ENCODE measurements at places on chromosomes 3 and 15. TPM values are rescaled to one million over a fixed set of nuclear protein-coding genes. Genes with fewer than 3 reads are reported as not detected.

DNA sequence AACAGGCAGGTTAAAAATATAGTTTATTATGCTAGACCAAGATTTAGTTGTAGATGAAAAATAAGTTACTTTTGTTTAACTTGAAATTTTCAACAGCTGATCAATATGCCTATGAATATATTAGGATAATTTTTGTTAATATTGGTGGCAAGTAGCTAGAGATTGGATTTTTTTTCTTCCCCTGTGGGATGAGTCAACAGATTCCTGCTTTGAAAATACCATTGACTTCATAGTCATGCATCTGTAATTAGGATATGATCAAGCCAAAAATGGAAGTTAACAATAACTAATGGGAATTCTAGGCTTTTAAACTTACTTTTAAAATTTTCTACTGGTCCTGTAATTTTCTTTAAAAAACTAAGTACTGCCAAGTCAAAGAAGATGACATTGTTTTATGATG is 211.7 kb downstream of the ZIC1 start:
- DNase-seq = no peak

GRCh38 chr3:24684506-24685023 is 189.9 kb upstream of the THRB start:
- no peak for DNase-seq

DNA sequence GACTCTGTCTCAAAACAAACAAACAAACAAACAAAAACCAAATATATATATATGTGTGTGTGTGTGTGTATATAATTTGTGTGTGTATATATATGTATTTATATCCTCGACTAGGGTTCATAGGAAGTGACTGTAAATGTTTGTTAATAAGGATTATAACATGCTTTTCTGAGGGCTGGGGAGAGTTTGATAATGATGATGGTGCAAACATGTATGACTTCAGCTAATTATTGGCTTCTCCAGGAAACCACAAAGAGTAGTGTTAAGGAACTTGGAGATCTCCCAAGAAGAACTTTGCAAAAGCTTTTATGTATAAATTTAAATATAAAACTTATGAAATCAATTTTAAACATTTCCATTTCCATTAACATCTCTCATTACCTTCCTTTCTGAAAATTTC is 3.9 kb upstream of the OPA1 start:
- DNase-seq = no peak

DNA sequence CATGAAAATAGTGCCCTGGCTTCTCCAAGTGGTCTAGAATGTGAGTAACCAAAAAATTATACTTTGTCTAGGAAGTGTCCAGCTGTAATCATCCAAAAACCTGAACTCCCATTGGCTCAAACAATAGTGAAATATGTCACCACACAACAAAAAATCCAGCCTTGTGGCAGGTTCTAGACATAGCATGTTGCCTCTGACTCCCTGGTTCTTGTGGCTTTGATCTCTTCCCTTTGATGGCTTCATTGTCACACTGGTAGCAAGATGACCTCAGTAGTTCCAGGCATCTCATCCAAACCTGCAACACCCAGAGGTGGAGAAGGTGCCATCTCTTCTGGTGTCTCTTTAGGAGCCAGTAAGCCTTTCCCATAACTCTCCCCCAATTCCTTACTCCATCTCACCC is 74.7 kb downstream of the CMSS1 start:
- DNase-seq = no peak

DNA sequence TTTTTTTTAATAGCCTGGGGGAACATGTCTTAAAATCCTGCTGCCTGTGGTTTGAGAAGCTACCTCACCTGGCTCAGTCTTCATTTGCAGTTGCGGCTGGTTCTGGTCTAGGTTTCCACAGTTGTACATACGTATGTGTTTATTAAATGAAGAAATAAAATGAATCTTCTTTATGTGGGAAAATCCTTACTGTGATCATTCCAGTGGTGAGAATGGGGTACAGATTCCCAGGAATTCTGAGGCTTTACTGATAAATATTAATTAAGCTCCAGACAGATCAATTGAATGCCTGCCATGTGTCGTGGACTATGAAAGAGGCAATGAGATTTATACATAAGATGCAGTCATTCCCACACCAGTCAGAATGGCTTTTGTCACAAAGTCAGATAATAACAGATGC is 356.1 kb upstream of the GRM7 start:
- DNase-seq = no peak

DNA sequence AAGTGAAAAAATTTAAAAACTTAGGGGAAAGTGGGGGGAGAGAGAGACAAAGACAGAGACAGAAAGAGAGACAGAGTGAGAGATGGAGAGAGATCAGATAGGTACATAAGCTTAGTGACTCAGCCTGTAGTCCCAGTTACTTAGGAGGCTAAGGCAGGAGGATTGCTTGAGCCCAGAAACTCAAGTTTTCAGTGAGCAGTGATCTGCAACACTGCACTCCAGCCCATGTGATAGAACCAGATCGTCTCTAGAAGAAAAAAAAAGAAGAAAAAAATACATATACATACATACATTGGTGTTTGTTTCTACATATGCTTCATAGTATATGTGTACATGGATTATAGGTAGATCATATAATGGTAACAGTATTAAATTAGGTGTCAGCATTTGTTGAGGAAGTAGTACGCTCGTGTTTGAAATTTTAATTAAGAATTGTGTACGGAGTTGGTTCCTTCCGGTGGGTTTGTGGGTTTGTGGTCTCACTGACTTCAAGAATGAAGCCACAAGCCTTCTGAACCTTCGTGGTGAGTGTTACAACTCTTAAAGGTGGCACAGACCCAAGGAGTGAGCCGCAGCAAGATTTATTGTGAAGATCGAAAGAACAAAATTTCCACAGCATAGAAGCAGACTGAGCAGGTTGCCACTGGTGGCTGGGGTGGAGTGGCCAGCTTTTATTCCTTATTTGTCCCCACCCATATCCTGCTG is 38.3 kb upstream of the SNRPN start:
- no peak for DNase-seq

DNA sequence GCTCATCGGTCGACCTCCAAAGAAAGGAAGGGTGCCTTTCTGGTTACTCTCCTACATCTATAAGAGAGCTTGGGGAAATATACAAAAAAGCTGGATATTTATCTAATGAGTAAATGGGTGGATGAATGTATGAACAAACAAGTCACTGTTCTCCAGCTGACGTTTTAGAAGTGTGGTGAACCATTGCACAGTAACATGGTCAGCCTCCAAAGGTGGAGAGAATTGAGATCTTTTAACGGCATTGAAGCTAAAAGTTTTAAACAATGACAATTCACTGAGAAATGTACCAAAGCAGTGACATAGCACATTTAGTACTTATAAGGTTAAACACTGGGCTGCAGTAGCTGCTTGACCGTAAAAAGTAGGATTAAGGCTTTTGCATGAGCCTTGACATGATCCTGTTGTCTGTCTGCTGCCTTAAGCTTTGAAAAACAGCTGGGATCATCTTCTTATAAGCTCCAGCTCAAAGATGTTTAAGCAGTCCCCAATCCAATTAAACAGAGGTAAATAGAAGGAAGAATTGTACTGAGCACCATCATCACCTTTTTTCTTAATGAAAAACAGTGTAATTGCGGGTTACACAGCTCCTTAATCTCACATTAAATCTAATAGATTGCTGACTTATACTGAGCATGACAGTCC is 222.9 kb downstream of the WDR72 start:
- no peak for DNase-seq

- DNase-seq = no peak
Observed at GRCh38 chr3:183018421-183019192, 38.3 kb upstream of the DCUN1D1 start.

GRCh38 chr3:137259701-137260100 is 301.9 kb downstream of the IL20RB start:
- no peak for DNase-seq

- DNase-seq = no peak
Observed at GRCh38 chr3:23079976-23080375, 123.2 kb upstream of the UBE2E2 start.

DNA sequence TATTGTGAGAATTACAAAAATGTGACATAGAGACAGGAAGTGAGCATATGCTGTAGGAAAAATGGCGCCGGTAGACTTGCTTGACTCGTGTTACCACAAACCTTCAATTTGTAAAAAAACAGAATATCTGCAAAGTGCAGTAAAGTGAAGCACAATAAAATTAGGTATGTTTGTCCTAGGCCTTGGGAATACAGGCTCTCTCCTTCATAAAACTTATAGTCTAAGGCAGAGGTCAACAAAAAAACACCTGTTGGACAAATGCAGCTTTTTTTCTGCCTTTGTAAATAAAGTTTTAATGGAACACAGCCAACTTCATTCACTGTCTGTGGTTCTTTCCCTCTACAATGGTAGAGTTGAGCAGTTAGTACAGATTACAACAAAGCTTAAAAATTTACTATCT is 216.8 kb upstream of the SATB1 start:
- no peak for DNase-seq

GRCh38 chr3:44339181-44340057 is 853 bp downstream of the TCAIM start:
- DNase-seq = no peak

DNA sequence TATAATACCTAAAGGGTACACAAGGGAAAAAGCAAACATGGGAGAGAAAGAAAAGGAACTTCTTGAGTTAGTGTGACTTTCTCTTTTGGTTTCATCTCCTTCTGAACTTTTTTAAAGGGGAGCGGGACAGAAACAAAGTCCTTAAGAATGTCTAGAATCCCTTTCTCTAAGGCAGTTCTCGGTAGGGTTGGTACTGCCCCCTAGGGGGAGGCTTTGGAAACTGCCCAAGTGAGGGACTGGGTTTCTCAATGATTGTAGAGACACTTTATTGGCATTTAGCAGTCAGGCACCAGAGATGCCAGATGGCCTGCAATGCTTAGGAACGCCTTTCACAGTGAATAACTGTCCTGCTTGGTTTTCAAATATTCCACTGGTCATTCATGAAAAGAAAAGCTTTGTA is 172.7 kb downstream of the WDR72 start:
- no peak for DNase-seq

DNA sequence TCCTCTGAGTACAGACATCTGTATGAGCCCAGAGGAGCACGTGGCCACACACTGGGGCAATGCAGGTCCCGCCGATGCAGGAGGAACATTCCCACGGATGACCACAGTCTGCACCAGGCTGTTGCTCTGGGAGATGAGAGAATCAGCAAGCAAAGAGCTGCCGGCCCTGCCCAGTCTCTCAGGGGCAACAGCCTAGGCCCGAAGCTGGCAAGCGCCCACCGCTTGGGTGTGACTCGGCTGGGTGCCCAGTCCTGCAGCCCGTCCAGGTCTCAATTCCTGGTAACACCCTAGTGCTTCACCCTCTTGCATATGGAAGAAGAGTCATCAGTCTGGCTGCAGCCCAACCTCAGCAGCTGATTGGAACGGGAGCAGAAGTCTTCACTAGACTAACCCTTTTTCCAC is 153.7 kb upstream of the HES1 start:
- no peak for DNase-seq

DNA sequence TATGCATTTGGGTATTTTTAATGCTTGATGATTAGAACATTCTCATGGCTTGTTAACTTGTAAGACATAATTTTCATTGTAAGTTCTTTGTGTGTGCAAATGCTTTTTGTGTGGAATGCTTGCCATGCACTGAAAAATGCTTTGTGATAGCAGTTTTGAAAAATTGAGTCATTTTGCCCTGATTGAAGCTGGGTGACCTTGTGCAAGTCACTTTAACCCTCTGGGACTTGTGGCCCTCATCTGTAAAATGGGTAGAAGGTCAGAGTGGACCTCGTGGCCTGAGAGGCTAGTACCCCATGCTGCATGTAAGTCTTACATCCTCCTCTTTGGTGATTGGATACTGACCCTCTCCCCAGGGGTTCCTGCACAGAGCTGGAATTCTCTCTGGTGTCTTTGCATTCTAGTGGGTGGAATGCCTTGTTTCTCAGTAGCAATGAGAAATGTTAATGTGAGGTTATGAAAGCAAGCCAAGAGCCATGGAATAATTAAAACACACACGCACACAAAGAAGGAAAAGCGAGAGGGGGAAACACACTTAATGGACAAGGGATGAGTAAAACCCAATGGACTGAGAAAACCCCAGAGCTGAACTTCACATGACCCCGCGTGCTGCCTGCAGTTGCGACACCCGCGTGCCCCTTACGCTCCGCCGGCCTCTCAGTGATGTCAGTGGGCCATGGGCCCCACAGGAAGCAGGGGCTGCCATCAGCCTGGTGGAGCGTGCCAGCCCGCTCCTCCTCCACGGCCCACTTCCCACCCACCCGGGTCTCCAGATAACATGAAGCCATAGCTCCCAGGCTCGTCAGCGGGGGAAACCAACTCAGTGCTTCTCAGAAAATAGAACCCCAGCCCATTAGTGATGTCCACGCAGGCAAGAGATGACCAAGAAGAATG is 44.0 kb downstream of the SMAD3 start:
- DNase-seq = peak; percentile 80

DNA sequence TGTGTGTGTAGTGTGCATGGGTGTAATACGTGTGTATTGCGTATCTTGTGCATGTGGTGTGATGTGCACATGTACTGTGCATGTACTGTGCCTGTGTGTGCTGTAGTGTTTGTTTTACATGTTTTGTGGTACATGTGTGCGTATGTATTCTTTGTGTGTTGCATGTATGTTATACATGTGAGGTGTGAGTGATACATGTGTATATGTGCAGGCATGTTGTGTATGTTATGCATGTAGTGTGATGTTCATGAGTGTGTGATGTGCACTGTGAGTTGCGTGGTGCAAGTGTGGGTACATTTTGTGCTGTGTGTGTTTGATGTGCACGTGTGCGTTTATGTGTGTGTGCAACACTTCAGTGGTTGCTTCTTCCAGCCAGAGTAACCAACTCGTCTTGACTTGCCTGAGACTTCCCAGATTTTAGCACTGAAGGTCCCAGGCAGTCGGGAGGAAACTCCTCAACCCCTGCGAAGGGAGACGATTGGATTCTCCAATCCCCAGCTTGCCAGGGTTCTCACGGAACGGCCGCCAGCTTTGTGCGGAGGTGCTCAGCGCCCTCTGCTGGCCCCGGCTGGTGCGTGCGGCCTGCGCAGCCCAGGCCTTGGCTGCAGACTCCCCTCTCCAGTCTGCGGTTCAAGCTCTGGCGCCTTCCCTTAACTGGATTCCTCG is 3.6 kb downstream of the GALNT15 start:
- peak; percentile 48 for DNase-seq

DNA sequence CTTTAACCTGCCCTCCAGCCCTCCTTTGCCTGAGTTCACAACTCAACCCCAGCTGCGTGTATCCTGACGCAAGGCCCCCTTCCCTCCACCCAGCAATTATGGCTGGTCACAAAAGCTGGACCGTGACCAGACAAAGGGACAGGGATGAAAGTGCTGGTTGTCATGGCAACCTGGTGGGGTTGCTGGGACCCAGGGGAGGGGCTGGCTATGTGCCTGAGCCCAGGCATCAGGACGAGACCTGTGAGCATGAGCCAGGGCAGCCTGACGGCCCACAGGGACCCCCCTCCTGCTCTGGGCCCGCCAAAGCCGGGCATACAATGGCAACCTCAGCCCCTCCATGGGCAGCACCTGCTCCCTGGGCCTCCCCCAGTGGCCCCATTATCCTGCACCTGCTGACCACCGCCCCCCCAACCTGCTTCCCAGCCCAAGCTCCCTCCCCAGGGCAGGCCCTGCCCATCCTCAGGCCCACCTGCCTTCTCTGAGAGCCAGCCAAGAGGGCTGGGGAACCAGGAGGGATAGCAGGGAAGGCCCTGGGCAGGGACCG is 4.5 kb upstream of the DNAH1 start:
- DNase-seq = no peak

NBEAL2 gene
- polyA plus RNA-seq = 51.8 TPM

KLHL40 gene
- not detected for polyA plus RNA-seq

THSD4 gene
- 30.0 TPM for polyA plus RNA-seq

SLC2A2 gene
- 13.7 TPM for polyA plus RNA-seq

CFAP20DC gene
- 4.2 TPM for polyA plus RNA-seq

IQCB1 gene
- 29.1 TPM for polyA plus RNA-seq

TERC gene
- polyA plus RNA-seq = not detected

GOLGA8J gene
- 3.0 TPM for polyA plus RNA-seq

Measured in left renal cortex interstitium (tissue), 4 donors.